ENCODE measurements at places on chromosomes 1 and 21. TPM values are rescaled to one million over a fixed set of nuclear protein-coding genes. Genes with fewer than 3 reads are reported as not detected.
A peak's percentile ranks its signal among the peaks of the same experiment; 100 is the strongest.

The NECAP2 gene
- 80.9 TPM for total RNA-seq

The HCN3 gene
- 3.4 TPM for total RNA-seq

The DENND1B gene
- 12.8 TPM for total RNA-seq

The KDF1 gene
- total RNA-seq, result 0.22 TPM

DNA sequence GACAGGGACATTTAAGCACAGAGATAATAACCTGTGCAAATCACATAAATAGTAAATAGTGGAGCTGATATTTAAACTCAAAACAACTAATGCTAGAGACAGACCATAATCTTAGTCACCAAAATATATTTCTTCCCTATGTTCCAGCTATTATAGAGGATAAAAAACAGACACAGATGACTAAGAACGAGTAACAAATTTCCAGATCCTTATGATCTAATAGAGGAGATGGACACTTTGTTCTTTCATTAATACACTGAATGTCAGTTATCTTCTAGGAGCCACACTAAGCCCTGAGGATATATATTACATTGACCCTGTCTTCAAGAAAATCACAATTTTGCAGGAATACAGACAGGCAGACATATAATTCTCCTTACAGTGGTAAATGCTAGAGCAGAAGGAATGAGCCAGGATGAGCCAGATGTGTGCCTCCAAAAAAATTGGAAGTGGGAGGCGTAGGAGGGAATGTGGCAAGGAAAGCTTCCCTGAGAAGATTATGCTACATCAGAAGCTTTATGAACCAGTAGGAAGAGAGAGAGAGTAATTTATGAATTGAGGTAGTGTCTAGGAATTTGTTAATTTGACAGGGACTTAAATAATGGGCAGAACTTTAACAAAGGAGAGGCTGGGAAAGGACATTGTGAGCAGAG is 395.4 kb upstream of the BEND5 start:
- H3K4me3 ChIP-seq, result no peak overlapping the region
- no peak for DNase-seq
- no peaks in the 10 kb centered on the region for H3K27me3 ChIP-seq
- H3K36me3 ChIP-seq, result no peaks in the 10 kb centered on the region

DNA sequence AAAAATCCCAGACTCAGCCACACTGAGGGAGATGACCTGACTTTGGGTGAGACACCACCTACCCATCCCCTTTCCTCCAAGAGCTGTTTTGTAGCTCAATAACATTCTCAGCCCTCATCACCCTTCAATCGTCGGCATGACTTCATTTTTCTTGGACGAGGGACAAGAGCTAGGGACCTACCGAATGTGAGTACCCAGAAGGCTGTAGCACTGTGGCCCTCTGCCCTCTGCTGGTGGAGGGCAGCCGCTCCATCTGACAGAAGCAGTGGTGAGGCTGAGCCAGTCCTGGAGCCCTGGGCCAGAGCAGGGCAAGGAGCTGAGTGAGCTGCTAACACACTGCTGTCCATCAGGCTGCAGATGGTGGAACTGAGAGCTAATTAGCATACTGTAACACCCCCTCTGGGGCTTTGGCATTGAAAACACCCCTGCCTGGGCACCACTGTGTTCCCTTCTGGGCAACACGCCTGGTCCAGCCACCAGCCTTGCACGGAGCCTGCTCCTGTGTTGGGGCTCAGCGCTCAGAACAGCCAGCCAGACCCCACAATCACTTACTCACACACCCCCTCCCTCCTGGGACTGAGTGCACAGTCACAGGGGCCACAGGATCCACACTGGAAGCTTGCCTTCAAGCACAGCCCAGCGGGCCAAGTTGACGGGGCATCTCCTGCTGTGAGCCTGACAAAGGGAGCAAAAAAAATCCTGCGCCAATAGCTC is 18.3 kb upstream of the ALPL start:
- no peak overlapping the region for H3K4me3 ChIP-seq
- H3K36me3 ChIP-seq, result no peaks in the 10 kb centered on the region
- peaks cover 16% of the 10 kb centered on the region for H3K27me3 ChIP-seq
- no peak overlapping the region for H3K27ac ChIP-seq

DNA sequence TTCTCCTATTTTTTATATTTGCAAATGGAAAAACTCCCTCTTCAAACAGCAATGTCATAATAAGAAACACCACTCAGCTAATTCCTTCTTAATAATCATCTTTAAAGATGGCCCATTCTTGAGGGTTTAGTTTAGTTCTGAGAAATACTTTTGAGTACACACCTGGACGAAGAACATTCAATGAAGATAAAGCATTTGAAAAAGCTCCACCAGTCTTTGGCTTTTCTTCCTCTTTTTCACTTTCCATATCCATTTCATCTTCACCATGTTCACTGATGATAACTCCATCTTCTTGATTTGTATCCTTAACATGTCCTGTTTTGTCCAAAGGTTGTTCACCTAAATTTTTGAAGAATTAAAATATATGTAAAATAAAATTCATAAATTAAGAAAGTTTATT is 7.4 kb downstream of the PAXBP1 start:
- H3K36me3 ChIP-seq, result peaks cover 43% of the 10 kb centered on the region
- H3K27ac ChIP-seq, result no peak overlapping the region

DNA sequence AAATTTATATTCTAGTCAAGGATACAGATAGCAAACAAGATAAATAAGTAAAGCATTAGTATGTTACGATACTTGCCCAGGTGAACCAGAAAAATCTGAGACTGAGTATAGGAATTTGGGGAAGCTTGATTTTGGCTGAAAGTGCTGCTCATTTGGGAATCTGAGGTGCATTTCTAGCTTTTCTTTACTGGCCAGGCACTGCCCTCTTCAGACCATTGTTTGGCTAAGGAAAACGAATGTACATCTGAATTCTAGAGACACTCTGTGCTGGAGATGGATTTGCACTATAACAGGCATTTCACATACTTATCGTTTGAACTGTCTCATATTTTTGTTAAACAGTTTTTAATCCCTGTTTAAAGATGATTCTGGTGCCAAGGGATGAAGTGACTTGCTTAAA is 23.4 kb downstream of the ARID1A start:
- peaks cover 15% of the 10 kb centered on the region for H3K4me1 ChIP-seq
- H3K36me3 ChIP-seq, result no peaks in the 10 kb centered on the region
- H3K4me3 ChIP-seq, result no peak overlapping the region
- DNase-seq, result no peak
- no peak overlapping the region for H3K27ac ChIP-seq
- H3K27me3 ChIP-seq, result no peaks in the 10 kb centered on the region

DNA sequence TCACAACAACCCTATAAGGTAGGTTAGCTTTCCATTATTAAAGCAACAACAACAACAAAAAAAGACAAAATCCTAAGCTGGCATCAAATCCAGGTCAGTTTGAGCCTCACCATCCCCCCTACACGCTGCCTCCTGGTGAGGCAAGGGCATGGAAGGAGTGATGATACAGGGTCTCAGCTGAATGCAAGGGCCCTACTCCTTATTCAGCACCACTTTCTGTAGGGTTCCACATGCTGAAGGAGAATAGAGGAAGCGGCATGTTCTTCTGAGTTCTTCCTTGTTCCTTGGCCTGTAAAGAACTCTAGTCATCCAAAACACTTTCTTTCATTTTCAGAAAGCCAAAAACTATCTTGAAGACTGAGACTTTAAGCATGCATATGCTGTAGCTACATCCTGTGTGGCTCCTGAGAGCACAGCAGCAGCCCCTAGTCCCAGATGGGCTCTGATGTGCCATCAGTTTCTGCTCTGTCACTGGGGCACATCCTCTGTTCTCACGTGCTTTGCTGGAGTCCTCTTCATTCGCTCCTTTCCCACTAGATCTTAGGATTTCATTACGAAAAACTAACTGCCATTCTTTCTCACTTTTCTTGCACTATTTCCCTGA is 6.2 kb downstream of the ILDR2 start:
- H3K4me1 ChIP-seq, result no peaks in the 10 kb centered on the region
- H3K27me3 ChIP-seq, result peaks cover 63% of the 10 kb centered on the region
- no peak overlapping the region for H3K4me3 ChIP-seq
- no peak for DNase-seq
- no peak overlapping the region for H3K27ac ChIP-seq
- no peaks in the 10 kb centered on the region for H3K36me3 ChIP-seq

- peaks cover 49% of the 10 kb centered on the region for H3K4me1 ChIP-seq
- peaks cover 22% of the 10 kb centered on the region for H3K36me3 ChIP-seq
- H3K27ac ChIP-seq, result peak overlapping the region; percentile 83
- DNase-seq, result peak; percentile 43
- no peaks in the 10 kb centered on the region for H3K27me3 ChIP-seq
- H3K4me3 ChIP-seq, result peak overlapping the region; percentile 53
Measured at GRCh38 chr1:36161641-36162531, 5.9 kb downstream of the MAP7D1 start.

DNA sequence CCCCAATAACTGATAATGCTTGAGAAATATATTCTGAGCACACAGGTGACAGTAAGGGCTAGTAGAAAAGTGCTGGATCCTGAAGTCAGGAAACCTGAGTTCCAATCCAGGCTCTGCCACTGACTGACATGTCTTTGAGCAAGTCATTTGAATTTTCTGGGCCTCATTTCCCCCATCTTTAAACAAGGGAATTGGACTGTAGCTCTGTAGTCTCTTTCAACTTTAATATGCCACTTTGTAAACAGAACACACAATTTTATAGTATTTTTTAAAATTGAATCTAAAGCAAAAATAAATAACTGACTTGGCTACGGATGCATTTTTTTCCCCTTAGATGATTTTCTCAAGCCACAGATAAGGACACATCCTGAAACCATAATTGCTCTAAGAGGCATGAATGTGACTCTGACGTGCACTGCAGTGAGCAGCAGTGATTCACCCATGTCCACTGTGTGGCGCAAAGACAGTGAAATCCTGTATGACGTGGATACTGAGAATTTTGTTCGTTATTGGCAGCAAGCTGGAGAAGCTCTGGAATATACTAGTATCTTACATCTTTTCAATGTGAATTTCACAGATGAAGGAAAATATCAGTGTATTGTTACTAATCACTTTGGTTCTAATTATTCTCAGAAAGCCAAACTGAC is 37.0 kb downstream of the LRIG2 start:
- H3K36me3 ChIP-seq, result peaks cover 43% of the 10 kb centered on the region
- peaks cover 11% of the 10 kb centered on the region for H3K4me1 ChIP-seq
- no peaks in the 10 kb centered on the region for H3K27me3 ChIP-seq
- peak; percentile 97 for DNase-seq
- H3K27ac ChIP-seq, result peak overlapping the region; percentile 89

DNA sequence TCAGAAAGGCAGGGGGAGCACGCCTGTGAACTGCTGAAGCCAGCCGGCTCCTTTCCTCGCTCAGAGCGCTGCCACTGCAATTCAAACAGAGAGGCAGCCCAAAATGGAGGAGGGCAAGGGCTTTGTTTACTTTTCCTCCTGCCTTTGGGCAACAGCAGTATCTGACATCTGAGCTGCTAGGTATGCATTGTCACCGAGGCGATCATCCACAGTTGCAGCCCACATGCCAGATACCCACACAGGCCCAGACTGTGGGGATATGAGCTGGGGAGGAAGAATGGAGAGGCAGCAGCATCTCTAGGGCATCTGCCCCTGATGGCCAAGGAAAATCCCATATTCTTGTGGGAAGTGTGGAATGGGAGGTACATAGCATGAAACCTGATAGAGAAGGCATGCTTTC is 357.1 kb downstream of the BARHL2 start:
- no peak for DNase-seq
- no peaks in the 10 kb centered on the region for H3K4me1 ChIP-seq
- H3K27ac ChIP-seq, result no peak overlapping the region
- H3K36me3 ChIP-seq, result no peaks in the 10 kb centered on the region
- no peak overlapping the region for H3K4me3 ChIP-seq

Data from astrocyte (in vitro differentiated cells and primary cell).